Activated CD4-positive, alpha-beta T cell treated with anti-CD3 and anti-CD28 coated beads for 4 hours (primary cell): ENCODE measurements at places on chromosomes 16 and 17.
A peak's percentile ranks its signal among the peaks of the same experiment; 100 is the strongest.

GRCh38 chr17:11330006-11330405 is 89.0 kb downstream of the SHISA6 start:
- no peak for DNase-seq

DNA sequence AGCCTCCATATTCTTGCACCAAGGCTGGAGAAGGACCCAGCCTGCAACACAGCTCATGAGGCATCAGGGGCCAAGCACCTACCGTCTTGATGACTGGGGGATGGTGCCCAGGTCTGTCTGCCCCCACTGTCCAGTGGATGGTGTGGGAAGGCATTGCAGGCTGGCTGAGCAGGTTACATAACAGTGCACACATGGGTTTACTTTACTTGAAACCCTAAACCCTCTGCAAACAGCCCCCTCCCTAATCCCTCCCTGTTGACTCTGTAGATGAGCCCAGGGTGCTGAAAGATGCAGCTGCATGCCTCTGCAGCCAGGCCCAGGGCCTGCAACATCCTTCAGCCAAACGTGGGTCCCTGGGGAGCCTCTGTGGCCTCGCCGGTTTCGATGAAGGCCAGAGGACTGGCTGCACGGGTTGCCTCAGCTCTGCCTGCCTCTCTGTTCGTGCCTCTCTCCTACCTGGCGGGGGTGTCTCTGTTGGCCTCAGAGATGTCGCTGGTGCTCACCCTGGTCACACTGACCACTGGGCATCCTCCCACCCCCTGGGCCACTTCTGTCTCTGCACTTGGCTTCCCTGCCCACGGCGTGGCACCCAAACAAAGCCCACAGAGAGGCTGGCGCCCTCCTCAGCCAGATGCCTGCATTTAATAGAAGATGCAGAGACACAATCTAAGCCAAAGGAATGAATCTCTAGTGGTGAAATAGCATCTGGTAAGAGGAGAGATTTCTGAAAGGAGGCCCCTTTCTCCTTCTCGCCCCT is 95.1 kb downstream of the METRNL start:
- no peak for DNase-seq

DNA sequence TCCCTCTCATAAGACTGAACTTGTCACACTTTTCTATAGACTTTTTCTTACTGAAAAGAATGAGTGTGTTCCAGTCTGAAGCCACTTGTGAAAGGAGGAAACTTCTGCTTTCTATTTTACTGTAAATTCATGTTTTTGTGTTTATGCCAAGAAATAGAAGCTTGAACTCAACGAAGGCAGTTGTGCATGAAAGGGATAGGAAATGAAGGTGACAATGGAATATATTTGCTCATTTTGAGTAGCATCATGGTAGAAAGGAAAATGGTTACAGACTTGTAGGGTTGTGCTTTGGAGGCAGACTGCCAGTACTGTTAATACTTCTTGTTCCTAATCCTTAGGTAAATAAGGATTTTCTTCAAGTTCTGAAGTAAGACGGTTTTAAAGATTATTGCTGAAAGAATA is 8.1 kb downstream of the CLTC start:
- DNase-seq: no peak

- no peak for DNase-seq
These were observed 356.2 kb downstream of the SEC14L1 start for GRCh38 chr17:77496831-77497577.

- no peak for DNase-seq
These were observed 12.9 kb upstream of the MYO18A start for GRCh38 chr17:29193146-29193545.

- DNase-seq: no peak
These were observed 7.4 kb downstream of the PRKCA start for GRCh38 chr17:66309793-66310192.

DNA sequence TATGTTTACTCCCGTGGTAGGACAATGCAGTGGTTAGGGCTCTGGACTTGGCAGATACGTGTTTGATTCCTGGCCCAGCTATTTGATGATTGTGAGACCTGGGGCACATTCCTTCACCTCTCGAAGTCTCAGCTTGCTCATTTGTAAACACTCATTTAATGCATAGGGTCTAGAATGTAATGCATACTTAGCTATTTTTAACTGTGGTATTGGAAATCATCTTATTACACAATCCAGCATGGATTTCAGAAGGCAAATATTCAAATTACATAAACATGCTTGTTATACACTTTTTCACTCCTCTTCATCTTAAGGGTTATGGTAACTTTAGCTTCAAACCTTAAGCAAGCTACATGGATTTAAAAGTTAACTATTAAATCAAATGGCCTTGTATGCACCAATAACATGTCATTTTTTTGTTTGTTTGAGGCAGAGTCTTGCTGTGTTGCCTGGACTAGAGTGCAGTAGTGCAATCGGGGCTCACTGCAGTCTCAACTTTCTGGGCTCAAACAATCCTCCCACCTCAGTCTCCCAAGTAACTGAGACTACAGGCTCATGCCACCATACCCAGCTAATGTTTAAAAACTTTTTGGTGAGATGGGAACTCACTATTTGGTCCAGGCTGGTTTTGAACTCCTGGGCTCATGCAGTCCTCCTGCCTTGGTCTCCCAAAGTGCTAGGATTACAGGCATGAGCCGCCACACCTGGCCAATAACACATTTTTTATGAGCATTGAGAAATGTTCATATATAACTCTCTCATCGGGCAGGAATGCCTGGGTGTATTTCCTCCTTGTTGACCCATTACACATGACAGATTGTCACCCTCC is 52.5 kb downstream of the VAT1L start:
- DNase-seq: no peak

DNA sequence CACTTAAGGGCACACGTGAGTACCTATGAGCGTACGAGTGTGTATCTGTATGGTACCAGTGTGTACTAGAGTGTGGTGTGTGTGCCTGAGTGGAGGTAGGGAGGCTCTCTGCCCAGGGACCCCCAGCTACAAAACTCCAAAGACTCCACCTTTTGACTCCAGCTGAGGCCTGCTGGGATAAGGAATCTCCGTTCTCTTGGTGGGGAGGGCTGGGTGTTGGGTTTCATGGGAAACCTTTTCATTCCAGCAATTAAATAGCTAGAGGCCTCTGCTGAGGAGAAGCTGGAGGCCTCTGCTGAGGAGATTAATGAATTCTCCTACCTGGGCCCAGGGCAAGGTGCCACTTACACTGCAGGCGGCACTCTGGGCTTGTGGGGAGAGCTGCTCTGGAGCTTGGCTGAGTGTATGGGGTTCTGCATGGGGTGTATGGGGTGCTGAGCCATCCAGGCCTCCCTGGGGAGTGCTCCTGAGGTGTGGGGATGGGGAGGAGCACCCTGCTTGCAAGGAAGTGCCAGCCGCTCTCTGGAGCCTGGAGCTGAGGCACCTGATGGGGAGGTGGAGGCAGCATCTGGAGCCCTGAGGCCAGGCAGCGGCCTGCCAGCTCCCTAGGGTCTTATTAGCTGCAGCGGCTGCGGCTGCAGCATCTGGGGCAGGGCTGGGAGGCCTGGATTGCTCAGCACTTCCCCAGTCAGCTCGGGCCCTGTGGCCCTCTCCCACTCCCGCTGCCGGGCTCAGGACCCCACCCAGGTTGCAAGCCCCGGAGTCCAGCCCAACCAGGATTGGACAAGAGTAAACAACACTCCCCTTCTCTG is 4.6 kb downstream of the ANKRD13B start:
- no peak for DNase-seq

GRCh38 chr16:2969545-2970521 is 685 bp downstream of the PAQR4 start:
- DNase-seq: peak; percentile 73

- DNase-seq: no peak
These were observed 10.1 kb downstream of the IL32 start for GRCh38 chr16:3075523-3075915.

GRCh38 chr16:52035436-52035835 is 511.5 kb downstream of the TOX3 start:
- no peak for DNase-seq

GRCh38 chr17:69331756-69332155 is 4.8 kb upstream of the ABCA5 start:
- DNase-seq: no peak

DNA sequence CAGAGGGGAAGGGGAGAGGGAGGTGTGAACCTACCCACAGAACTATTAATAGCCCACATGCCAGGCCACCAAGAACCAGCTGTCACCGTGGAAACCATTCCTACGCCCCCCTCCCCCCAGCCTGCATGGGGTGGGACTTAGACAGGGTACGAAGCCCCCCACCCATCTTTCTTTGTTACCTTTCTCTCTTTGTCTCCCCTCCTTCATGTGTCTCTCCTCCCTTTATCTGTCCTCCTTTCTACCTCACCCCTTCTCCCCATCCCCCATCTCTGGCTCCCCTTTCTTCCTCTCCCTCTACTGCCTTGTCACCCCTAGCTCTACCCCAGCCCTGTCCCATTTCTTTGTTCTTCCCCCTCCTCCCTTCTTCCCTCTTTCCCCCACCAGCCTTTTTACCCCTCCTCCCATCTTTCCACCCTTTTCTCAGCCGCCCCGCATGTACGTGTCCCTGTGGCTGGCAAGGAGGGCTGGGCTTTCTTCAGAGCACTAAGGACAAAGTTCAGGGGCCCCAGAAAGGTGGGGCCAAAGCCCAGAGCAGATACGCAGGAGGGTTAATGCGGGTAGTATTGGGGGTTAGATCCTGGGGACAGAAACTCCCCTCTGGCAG is 8.0 kb downstream of the THRA start:
- no peak for DNase-seq

DNA sequence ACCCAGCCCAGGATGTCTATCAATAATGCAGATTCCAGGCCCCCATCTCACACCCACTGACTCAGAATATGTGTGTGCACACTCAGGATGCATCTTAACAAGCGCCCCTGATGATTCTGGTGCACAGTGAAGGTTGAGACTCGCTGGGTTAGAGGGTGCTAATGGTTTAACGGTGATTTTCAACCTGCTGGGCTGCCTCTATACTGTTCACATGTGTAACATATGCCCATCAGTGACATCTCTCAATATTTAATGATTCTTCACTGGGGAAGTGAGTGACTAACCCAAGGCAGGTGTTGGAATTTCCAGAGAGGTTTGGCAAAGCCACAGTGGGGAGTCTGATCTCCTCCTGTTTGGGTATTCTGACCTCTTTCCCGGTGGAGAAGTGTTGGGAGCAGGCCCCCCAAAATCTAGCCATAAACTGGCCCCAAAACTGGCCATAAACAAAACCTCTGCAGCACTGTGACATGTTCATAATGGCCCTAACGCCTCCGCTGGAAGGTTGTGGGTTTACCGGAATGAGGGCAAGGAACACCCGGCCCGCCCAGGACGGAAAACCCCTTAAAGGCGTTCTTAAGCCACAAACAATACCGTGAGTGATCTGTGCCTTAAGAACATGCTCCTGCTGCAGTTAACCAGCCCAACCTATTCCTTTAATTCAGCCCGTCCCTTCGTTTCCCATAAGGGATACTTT is 4.1 kb upstream of the DOC2B start:
- peak; percentile 34 for DNase-seq

- DNase-seq: no peak
These were observed 7.2 kb upstream of the TNFRSF17 start for GRCh38 chr16:11957591-11958395.

DNA sequence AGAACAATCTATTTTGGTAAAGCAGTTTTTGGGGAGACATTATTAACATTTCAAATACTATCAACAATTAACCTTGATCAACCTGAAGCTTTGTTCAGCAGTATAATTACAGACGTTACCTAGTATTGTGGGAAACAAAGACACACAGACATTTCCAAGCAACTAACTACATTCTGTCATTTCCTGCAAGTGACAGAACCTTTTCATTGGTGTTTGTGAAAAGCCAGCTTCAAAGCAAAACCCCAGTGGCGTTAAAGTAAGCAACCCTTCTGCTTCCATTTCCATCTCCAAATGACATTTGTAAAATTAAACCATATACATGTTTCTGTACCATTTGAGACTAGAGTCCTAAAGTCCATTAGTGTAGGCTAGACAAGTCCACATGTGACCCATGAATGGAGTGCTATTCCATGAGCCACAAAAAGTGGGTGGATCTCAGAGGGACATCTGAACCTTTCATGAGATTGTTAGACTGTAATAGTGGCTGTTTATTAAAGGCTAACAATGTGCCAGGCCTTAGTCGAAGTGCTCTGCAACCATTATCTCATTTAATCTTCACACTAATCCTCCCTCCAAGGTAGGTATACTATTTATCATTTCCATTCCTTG is 101.2 kb downstream of the SSH2 start:
- DNase-seq: no peak

GRCh38 chr16:57380671-57381462 is 8.6 kb downstream of the CX3CL1 start:
- DNase-seq: no peak

- no peak for DNase-seq
These were observed 11.3 kb upstream of the RASD1 start for GRCh38 chr17:17507465-17508011.

- no peak for DNase-seq
These were observed 23.9 kb upstream of the MEAK7 start for GRCh38 chr16:84528322-84528721.

GRCh38 chr16:17556276-17557052 is 85.7 kb upstream of the XYLT1 start:
- DNase-seq: no peak

GRCh38 chr16:12876778-12877177 is 24.6 kb upstream of the SHISA9 start:
- DNase-seq: no peak

- DNase-seq: no peak
These were observed 1.8 kb downstream of the ZSCAN10 start for GRCh38 chr16:3097266-3097665.

DNA sequence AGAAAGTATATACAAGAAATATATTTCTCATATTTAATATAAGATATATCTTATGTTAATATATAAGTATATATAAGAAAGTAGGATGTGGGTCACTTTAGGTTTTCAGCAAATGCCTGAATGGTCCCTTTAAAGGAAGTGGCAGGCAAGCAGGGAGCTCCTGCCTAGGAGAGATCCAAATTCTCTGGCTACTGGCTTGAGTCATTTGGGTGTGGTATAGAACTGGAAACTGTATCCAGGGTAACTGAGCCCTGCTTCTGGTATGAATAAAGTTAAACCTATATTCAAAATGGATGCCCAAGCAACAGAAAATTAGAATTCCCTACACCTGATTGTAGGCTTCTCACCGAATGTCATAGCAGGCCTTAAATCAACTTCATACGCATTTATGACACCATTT is 144.4 kb downstream of the ZNF18 start:
- no peak for DNase-seq

DNA sequence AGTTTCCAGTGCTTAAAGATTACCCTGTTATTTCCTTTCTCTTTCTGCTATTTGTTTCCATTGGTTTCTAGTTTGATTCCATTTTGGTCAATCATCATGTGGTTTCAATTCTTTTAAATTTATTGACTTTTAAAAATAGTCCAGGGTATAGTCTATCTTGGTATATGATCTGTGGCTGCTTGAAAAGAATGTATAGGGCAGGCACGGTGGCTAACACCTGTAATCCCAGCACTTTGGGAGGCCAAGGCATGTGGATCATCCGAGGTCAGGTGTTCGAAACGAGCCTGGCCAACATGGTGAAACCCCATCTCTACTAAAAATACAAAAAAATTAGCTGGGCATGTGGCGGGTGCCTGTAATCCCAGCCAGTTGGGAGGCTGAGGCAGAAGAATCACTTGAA is 34.5 kb upstream of the NACA2 start:
- DNase-seq: no peak

GRCh38 chr17:31314782-31315100 is 887 bp upstream of the EVI2B start:
- no peak for DNase-seq

- no peak for DNase-seq
These were observed 16.8 kb downstream of the NOG start for GRCh38 chr17:56610321-56610720.
